Naive thymus-derived CD4-positive, alpha-beta T cell (primary cell): ENCODE measurements at places on chromosomes 16 and 17. TPM values are rescaled to one million over a fixed set of nuclear protein-coding genes. Genes with fewer than 3 reads are reported as not detected.

Gene CCL7
- total RNA-seq, result not detected

Gene SP6
- 0.22 TPM for total RNA-seq

Gene KRT31
- total RNA-seq, result not detected in 2 replicates

Gene LRRC37A
- total RNA-seq, result 12.1 TPM

Gene QRICH2
- 6.4 TPM for total RNA-seq

DNA sequence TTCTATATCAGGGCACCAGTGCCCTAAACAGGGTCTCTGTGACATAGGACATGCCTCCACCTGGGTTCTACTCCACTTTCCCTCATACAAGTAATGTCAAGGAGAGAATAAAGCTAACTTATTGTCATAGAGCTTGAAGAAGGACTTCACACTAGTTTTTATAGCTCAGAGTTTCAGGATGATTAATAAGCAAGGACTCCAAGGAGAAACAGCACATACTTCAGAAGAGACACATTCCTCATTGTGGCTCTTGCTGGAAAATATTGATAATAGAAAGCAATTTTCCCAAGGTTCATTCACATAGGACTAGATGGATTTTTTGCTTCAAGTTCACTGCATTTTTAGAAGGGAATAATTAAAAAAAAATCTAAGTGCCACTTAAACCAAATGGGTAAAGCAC is 133.3 kb downstream of the CA10 start:
- H3K27me3 ChIP-seq, result no peaks in the 10 kb centered on the region
- H3K4me1 ChIP-seq, result no peaks in the 10 kb centered on the region
- H3K27ac ChIP-seq, result no peak overlapping the region
- no peak for DNase-seq
- H3K4me3 ChIP-seq, result no peak overlapping the region
- no peaks in the 10 kb centered on the region for H3K36me3 ChIP-seq

GRCh38 chr17:73678999-73679398 is 34.8 kb upstream of the SDK2 start:
- H3K27ac ChIP-seq, result no peak overlapping the region
- H3K4me3 ChIP-seq, result no peak overlapping the region
- H3K4me1 ChIP-seq, result no peaks in the 10 kb centered on the region
- DNase-seq, result no peak
- H3K36me3 ChIP-seq, result no peaks in the 10 kb centered on the region

- H3K27me3 ChIP-seq, result no peaks in the 10 kb centered on the region
- H3K4me1 ChIP-seq, result no peaks in the 10 kb centered on the region
- no peaks in the 10 kb centered on the region for H3K36me3 ChIP-seq
- H3K4me3 ChIP-seq, result no peak overlapping the region
Observed at GRCh38 chr17:13353590-13353989, 248.1 kb downstream of the HS3ST3A1 start.

GRCh38 chr17:31269578-31269983 is 27.5 kb downstream of the OMG start:
- H3K27ac ChIP-seq, result no peak overlapping the region
- no peak for DNase-seq
- H3K4me1 ChIP-seq, result no peaks in the 10 kb centered on the region
- H3K4me3 ChIP-seq, result no peak overlapping the region
- H3K27me3 ChIP-seq, result no peaks in the 10 kb centered on the region
- H3K36me3 ChIP-seq, result no peaks in the 10 kb centered on the region

DNA sequence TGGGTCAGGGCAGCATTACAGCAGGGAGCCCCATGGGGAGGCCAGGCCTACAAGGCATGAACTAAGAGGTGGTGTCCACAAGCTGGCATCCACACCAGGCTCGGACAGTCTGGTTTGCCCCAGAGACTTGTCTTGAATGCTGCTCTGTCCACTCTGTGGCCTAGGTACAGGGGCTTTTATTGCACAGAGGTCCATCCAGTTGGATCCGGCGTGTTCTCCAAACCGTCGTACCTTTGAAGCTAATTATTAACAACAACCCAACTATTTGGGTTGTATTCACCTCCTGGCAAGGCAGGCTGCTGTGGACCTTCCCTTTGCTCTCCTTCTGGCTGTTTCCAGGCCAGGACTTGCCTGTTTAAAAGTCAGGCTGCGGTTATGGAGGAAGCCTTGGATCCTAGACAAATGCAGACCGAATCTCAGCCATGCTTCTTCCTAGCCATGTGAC is 123.4 kb downstream of the CLEC16A start:
- no peak overlapping the region for H3K4me3 ChIP-seq
- no peaks in the 10 kb centered on the region for H3K4me1 ChIP-seq
- no peak overlapping the region for H3K27ac ChIP-seq
- no peaks in the 10 kb centered on the region for H3K36me3 ChIP-seq
- no peak for DNase-seq
- H3K27me3 ChIP-seq, result no peaks in the 10 kb centered on the region
